Naive thymus-derived CD8-positive, alpha-beta T cell (primary cell): ENCODE measurements at places on chromosomes 5 and 9. TPM values are rescaled to one million over a fixed set of nuclear protein-coding genes. Genes with fewer than 3 reads are reported as not detected.

The PCDHGA5 gene
- total RNA-seq: 0.13 TPM

The SPEF2 gene
- total RNA-seq: 13.2 TPM

The PTGDS gene
- 0.58 TPM for total RNA-seq

The TMED7 gene
- total RNA-seq: 41.0 TPM

The PCDHB3 gene
- not detected for total RNA-seq

DNA sequence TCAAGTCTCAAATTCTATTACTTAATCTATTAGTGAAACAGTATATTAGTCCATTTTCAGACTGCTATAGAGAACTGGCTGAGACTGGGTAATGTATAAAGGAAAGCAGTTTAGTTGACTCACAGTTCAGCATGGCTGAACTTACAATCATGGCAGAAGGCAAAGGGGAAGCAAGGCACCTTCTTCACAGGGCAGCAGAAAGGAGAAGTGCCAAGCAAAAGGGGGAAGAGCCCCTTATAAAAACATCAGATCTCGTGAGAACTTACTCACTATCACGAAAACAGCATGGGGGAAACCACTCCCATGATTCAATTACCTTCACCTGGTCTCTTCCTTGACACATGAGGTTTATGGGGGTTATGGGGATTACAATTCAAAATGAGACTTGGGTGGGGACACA, 67.9 kb upstream of the CHSY3 start:
- peaks cover 13% of the 10 kb centered on the region for H3K27me3 ChIP-seq
- no peak overlapping the region for H3K27ac ChIP-seq
- no peak for DNase-seq

DNA sequence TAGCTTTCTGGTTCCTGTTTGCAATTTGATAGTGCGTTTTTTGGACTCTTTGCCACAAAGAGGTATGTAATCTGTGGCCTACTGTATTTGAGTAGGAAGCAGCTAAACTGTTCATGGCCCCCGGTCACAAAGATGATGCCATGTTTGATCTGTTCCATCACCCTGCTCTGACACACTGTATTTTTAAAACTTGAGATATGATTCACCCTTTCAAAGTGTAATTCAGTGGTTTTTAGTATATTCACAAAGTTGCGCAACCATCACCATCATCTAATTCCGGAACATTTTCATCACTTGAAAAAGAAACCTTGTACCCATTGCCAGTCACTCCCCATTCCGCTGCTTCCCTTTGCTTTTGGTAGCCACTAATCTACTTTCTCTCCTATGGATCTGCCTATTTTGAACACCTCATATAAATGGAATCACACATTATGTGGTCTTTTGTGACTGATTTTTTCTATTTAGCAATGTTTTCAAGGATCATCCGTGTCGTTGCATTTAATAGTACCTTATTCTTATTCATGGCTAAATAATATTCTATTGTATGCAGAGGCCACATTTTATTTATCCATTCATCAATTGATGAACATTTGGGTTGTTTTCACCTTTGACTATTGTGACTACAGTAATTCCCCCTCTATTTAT, 141.6 kb downstream of the NR3C1 start:
- H3K27ac ChIP-seq: no peak overlapping the region
- H3K36me3 ChIP-seq: peaks cover 4% of the 10 kb centered on the region
- no peaks in the 10 kb centered on the region for H3K27me3 ChIP-seq
- H3K4me3 ChIP-seq: no peak overlapping the region
- H3K4me1 ChIP-seq: no peaks in the 10 kb centered on the region

DNA sequence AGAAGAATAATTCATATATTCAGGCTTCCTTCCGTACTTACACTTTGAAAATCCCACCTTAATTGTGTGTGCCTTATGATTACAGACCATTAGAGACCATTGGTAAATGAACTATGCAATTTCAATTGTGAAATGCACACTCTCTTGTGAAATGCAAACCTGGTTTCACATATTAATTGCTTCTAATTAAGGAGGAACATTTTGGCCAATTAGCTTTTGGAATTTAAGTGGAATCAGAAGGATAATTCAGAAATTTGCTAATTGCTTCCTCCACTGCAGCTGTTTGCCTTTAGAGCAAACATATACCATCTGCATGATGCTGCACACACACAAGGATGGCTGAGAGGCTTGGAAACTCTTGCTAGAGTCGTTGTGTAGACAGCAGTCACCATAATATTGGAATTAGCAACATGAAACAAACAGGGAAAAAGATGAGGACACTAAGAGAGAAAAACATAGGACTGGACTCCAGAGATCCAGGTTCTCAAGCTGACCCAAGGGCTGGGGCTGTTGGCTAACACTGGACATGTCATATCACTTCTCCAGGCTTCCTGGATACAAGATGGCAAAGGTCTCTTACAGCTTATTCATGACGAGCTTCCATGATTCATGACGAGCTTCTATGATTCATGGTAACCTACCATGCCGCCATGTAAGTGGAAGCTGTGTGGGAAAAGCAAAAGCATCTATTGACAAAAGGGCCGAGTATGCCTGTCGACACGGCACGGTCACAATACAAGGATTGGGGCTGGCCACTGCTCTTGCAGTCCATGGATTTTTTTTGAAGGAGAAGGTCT, 78.0 kb downstream of the PTCH1 start:
- peaks cover 9% of the 10 kb centered on the region for H3K4me1 ChIP-seq
- no peaks in the 10 kb centered on the region for H3K36me3 ChIP-seq
- DNase-seq: no peak

DNA sequence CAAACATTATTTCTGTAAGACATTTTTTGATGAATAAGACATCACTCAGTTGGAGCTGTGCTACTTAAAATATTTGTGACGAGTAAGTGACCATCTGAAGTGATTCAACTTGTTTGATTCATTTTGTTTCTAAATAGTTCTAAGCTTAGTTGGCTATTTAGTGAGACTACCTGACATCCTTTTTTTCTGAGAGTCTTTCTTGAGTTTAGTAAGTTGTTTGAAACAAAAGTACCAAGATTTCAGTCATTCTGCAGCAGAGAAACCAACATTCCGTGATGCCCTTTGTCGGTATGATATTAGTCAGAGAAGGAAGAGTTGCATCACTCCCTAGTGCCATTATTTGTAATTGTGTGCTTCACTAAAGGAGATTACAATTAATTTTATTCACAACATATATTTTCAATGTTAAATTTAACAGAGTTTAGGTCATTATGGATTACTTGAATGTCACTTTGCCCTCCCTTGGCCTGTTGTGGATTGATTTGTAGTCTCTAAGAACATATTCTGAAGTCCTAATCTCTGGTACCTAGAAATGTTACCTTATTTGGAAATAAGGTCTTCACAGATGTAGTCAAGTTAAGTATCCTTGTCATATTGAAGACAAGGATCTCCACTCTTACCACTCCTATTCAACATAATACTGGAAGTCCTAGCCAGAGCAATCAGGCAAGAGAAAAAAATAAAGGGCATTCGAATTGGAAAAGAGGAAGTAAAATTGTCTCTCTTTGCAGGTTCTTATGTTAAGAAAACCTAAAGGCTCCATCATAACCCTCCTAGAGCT, 212.2 kb downstream of the PCSK1 start:
- H3K4me3 ChIP-seq: no peak overlapping the region
- no peaks in the 10 kb centered on the region for H3K36me3 ChIP-seq
- H3K4me1 ChIP-seq: peaks cover 2% of the 10 kb centered on the region
- no peak overlapping the region for H3K27ac ChIP-seq
- DNase-seq: no peak

GRCh38 chr9:16627967-16628366, 242.5 kb downstream of the BNC2 start:
- no peak for DNase-seq
- H3K4me3 ChIP-seq: no peak overlapping the region
- H3K36me3 ChIP-seq: no peaks in the 10 kb centered on the region

DNA sequence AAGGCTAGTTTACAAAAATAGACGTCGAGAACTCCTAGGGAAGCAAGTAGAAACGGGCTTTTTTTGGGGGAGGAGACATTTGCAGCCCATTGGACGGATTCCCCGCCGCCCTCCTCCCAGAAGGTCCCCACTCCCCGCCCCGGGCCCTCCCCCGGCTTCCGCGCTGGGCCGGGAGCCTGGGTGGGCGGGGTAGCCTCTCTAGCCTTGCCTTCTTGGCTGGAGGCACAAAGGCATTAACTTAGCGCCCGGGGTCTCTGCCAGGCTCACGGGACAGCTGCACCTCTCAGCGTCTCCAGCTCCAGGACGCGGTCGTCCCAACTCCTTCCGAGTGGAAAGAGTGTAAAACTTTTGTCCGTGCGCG, at the start of gene DMRTA1:
DMRTA1 (plus strand) TSS at position 236 of the 361 bp plus-strand sequence. CDS start 242 bp downstream, outside the sequence.
- DNase-seq: no peak
- H3K4me1 ChIP-seq: peaks cover 8% of the 10 kb centered on the region
- H3K27me3 ChIP-seq: peaks cover 23% of the 10 kb centered on the region
- no peak within 1 kb of the TSS for H3K27ac ChIP-seq

GRCh38 chr9:116596646-116597045, 90.5 kb upstream of the TRIM32 start:
- H3K27me3 ChIP-seq: no peaks in the 10 kb centered on the region
- no peaks in the 10 kb centered on the region for H3K4me1 ChIP-seq
- H3K36me3 ChIP-seq: no peaks in the 10 kb centered on the region
- no peak for DNase-seq
- no peak overlapping the region for H3K27ac ChIP-seq
- H3K4me3 ChIP-seq: no peak overlapping the region

- DNase-seq: no peak
- H3K4me3 ChIP-seq: no peak overlapping the region
- H3K36me3 ChIP-seq: no peaks in the 10 kb centered on the region
- no peaks in the 10 kb centered on the region for H3K27me3 ChIP-seq
- H3K4me1 ChIP-seq: no peaks in the 10 kb centered on the region
Measured at GRCh38 chr9:11595756-11596155, 983.0 kb upstream of the PTPRD start.

- H3K27ac ChIP-seq: no peak overlapping the region
- no peak for DNase-seq
- H3K4me3 ChIP-seq: no peak overlapping the region
- H3K36me3 ChIP-seq: no peaks in the 10 kb centered on the region
Measured at GRCh38 chr5:38497946-38498345, 58.5 kb downstream of the LIFR start.

- no peak for DNase-seq
- peaks cover 75% of the 10 kb centered on the region for H3K36me3 ChIP-seq
- no peak overlapping the region for H3K27ac ChIP-seq
- H3K4me1 ChIP-seq: peaks cover 58% of the 10 kb centered on the region
- no peaks in the 10 kb centered on the region for H3K27me3 ChIP-seq
- H3K4me3 ChIP-seq: no peak overlapping the region
Measured at GRCh38 chr5:134541736-134542376, 16.4 kb downstream of the JADE2 start.

GRCh38 chr9:130421802-130422276, 22.9 kb upstream of the ASS1 start:
- H3K27ac ChIP-seq: no peak overlapping the region
- no peaks in the 10 kb centered on the region for H3K4me1 ChIP-seq
- H3K36me3 ChIP-seq: no peaks in the 10 kb centered on the region
- no peaks in the 10 kb centered on the region for H3K27me3 ChIP-seq
- no peak overlapping the region for H3K4me3 ChIP-seq

- DNase-seq: no peak
- H3K4me1 ChIP-seq: no peaks in the 10 kb centered on the region
- no peak overlapping the region for H3K27ac ChIP-seq
- no peak overlapping the region for H3K4me3 ChIP-seq
Measured at GRCh38 chr5:168314735-168315411, 23.4 kb downstream of the WWC1 start.

DNA sequence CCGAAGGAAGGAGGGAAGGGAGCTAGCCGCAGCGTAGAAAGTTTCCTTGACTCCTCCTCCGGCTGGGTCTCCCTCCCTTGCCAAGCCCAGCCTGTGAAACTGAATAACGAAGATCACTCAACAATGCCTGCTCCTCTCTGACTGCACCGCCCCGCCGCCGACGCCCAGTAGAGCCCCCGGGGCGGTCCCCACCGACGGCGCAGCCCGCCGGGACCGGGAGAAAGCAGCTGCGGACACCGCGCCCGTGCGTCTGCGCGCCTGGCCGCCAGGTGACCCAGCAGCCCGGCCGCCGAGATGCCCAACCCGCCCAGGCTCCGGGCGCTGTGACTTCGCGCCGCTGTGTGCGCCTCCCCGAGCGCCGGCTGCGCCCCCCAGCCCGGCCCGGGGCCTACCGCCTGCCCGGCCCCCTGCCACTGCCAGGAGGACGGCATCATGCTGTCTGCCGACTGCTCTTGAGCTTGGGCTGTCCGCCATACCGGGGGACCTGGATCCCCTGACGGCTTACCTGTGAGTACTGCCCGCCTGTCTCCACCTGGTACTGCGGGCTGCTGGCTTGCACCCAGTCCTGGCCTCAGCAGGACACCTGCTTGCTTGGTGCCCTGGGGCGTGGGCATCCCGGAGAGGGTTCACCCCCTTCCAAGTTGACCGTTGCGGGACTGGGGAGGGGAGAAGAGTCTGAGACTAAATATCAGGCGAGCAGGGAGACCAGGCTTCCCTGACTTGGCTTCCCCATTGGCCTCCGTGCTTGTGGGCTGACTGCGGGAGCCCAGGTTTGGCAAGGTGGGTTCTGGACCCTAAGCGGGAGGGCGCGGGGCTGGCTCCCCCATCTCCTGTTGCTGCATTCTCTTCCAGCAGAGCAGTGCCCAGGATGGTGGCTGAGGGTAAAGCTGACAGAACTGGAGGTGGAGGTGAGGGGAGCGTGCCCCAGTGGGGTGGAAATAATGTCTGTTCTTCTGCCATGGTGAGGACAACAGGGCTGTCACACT, 26.2 kb upstream of the SPTLC1 start:
- no peaks in the 10 kb centered on the region for H3K36me3 ChIP-seq
- peak overlapping the region; percentile 71 for H3K4me3 ChIP-seq
- H3K27ac ChIP-seq: no peak overlapping the region
- H3K4me1 ChIP-seq: peaks cover 8% of the 10 kb centered on the region
- DNase-seq: no peak

- peaks cover 8% of the 10 kb centered on the region for H3K4me1 ChIP-seq
- no peak overlapping the region for H3K27ac ChIP-seq
- H3K27me3 ChIP-seq: peaks cover 18% of the 10 kb centered on the region
- no peaks in the 10 kb centered on the region for H3K36me3 ChIP-seq
- no peak for DNase-seq
- H3K4me3 ChIP-seq: peak overlapping the region; percentile 15
Measured at GRCh38 chr5:176614805-176615478, 5.0 kb upstream of the GPRIN1 start.
